Suprapubic skin (tissue), 4 donors: ENCODE measurements at places on chromosomes 12 and 14.

DNA sequence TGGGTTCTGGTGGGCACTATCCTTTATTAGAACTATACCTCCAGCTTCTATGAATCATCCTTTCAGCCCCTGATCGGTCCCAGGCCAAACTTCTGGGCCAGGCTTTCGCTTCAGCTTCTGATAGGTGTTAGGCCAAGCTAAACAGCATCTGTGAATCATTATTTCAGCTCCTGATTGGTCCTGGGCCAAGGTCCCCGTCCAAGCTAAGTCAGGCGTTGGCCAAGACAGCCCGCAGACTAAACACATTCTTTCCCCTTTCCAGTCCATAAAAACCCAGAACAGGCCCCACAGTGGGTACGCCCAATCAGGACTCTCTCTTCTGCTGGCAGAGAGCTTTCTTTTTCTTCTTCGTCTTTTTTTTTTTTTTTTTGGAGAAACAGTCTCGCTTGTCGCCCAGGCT, 1808.9 kb upstream of the SEL1L start:
- DNase-seq = peak; percentile 53

- no peak for DNase-seq
Observed at GRCh38 chr14:77181603-77182437, at the start of gene TMEM63C. Gene TMEM63C (plus strand): TSS chr14:77181798. CDS start chr14:77218814, 37,016 bp downstream.

GRCh38 chr12:122990961-122991622, 10.6 kb downstream of the ARL6IP4 start:
- DNase-seq = no peak

DNA sequence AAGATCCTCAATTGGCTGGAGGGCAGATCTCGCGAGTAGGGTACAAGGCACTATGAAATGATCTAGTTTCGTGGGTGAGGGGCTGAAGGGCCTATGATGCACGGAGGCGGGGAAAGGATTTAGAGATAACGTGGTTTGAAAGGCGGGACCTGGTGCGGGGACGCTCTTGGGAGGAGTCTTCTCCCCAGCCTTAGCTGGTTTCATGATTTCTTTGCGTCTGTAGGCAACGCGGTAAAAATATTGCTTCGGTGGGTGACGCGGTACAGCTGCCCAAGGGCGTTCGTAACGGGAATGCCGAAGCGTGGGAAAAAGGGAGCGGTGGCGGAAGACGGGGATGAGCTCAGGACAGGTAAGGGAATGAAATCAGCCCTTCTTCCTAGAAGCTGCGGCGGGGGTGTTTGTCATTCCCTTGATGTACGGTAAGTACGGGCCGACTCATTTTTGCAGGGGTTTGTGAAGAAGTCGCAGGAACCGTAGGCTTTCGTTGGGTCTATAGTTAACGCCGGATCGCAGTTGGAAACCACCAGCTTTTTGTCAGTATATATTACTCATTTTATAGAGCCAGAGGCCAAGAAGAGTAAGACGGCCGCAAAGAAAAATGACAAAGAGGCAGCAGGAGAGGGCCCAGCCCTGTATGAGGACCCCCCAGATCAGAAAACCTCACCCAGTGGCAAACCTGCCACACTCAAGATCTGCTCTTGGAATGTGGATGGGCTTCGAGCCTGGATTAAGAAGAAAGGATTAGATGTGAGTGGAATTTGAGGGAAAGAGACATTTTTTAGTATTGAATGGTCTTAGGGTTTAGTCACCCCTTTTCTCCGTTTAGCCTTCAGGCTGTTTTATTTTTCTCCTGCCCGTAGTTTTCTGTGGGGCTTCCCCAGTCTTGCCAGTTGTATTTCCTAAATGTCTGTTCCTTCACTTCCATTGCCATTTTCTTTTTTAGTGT, 602 bp downstream of the APEX1 start:
- no peak for DNase-seq

GRCh38 chr12:51405801-51406207, 14.6 kb upstream of the GALNT6 start:
- DNase-seq = no peak

GRCh38 chr12:107254258-107254856, 161.0 kb upstream of the CRY1 start:
- DNase-seq = no peak

DNA sequence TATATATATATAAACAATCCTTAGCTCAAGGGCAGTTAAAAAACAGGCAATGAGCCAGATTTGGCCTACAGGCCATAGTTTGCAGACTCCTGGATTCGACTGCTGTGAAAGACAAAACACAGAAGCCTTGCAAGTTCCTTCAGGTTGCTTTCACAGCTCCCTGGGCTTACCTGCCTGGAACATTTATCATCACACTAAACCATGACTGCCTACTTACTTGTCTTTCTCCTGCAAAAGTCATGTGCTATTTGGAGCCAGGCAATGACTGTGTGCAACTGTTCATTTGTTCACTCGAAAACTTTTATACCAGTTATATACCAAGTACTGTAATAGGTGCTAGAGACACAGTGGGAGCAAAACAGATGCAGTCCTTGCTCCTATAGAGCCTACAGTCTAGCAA, 2.2 kb upstream of the RPS6KA5 start:
- no peak for DNase-seq

DNA sequence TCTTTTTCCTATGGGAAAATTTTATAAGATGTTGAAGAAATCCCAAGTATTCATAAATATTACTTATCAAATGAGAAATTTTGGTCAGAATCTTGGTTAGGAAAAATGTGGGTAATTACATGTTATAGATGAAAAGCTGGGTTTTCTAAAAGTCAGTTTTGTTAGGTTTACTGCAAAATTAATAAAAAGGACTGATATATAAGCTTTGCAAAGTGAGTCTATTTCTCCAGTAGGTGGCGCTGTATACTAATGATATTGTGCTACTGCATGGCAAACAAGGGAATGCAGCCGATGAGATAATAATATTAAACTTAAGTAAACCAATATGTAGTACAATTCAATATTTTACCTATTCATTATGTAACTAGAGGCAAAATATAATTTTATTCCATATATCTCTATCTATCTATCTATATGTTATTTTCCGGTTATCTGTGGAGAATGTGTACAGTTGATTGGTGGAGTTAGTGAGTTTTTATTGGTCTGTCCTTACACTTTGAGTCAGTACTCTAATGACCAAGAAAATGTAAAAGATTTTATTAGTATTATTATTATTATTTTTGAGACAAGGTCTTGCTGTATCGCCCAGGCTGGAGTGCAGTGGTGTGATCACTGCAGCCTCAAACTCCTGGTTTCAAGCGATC, 32.9 kb downstream of the MIPOL1 start:
- DNase-seq = no peak

DNA sequence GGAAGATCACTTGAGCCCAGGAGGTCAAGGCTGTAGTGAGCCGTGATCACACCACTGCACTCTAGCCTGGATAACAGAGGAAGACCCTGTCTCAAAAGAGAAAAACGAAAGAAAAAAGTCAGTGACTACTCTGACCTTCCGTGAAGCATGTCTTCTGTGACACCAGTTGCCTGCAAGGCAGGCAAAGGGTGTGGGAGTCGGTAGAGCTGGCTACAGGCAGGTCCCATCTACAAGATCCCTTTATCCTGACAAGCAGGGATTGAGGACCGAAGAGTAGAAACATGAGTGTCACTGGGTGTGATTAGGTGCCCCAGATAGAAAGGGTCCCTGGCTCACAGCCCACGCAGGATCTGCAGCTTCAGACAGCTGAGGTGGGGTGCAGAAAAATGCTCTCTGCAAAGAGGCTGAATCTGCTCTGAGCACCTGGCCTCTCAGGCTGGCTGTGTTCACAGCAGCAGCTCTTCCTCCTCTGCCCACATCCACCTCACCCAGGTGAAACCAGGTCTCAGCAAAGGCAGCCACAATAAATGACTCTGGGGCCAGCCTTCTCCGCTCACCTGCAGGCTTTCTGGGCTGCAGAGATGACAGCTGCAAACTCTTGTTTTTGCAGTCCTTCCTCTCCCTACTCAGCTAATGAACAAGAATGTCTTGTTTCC, 28.6 kb upstream of the HSP90B1 start:
- no peak for DNase-seq

DNA sequence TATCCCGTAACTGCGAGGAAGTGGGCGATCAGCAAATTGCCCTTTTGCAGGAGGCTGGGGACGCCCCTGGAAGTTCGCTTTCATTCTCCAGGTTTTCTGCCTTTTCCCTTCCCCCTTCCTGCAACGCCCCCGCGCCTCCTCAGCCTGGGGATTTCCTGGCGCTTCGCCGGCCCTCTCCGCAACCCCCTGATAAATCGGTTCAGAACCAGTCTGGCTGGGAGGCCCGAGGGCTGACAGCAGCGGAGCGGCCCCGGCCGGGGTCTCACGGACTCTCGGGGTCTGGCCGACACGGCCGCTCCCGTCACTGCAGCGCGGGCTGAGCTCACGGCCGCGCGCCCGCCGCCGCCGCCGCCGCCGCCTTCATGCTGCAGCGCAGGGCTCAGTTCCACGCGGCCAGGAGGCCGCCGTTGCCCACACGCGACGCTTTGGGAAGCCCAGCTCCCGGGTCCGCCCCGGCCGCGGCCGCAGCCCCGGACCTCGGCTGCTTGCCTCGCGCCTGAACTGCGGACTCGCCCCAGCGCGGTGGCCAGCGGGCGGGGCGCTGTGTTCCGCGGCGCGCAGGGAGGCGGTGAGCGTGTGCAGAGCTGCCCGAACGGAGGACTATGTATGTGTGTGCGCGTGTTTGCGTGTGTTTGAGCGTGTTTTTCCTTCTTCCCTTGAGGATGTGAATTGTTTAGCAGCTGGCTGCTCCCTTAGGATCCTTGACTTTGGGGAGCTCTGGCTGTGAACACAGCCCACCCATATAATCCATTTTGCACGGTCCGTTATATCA, at the start of gene LRFN5:
TSS of gene LRFN5 (plus strand) at position 345 of the 772 bp plus-strand sequence.
- no peak for DNase-seq

GRCh38 chr12:47111854-47112253, 32.1 kb upstream of the AMIGO2 start:
- DNase-seq = no peak

DNA sequence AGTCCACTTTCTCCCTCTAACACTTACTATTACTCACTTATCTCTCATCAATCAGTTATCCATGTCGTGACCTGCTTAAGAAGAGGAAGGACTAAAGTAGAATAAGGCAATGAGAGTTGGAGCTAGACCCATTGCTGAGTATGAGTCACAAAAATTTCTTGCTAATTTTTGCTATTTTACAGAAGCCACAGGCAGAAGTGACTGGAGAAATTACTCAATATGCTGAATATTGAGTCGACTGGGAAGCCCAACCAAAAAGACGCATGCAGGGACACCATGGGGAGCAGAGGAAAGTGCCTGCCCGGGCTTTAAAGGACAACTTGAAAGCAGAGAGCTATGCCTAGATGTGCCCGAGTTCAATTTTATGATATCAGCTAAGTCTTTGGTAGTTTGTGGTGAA, 115.4 kb upstream of the FOXG1 start:
- DNase-seq = no peak

DNA sequence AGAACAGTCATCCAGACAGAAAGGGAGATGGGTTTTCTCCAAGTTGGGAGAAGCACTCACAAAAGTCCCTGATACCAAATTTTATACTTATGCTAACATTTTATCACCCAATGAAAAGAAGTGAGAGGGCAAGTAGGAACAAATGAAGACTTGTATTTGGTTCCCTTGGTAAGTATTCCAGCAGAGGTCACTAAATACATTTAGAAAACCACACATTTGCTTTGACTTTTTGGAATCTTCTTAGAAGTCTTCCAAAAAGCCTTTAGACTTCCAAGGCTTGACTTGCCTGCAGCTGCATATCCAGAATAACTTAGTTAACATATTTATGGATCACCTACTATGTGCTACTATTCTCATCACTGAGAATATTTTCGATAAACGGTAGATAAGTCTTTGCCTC, 3.1 kb upstream of the GYS2 start:
- DNase-seq = no peak

GRCh38 chr12:130347588-130347987, 9.9 kb downstream of the PIWIL1 start:
- no peak for DNase-seq

- no peak for DNase-seq
Observed at GRCh38 chr12:49030119-49030518, 11.5 kb upstream of the PRKAG1 start.

DNA sequence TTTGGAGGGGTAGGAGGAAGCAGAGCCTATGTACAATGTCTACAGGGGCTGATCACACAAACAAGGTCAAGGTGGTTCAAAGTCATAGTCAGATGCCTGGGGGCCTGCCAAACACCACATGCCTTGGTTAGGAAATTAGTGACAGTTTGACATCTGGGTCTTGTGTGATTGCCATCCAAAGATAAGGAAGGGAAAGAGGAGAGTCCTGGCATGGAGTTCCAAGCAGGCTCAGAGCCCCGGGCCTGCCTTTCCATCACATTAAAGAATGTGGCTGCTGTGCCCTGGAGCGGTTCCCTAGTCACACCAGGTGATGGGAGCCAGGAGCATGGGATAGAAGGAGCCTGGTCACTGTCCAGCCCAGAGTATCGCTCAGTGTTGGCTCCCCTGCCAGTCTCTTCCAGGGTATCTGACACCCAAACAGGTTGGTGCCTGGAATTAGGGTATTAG, 53.6 kb upstream of the BCL2L14 start:
- no peak for DNase-seq

- DNase-seq = no peak
Observed at GRCh38 chr12:64452559-64453329, 824 bp downstream of the TBK1 start.

GRCh38 chr14:38158468-38158867, 49.2 kb upstream of the SSTR1 start:
- no peak for DNase-seq
